ENCODE measurements at places on chromosomes 2 and 18.

DNA sequence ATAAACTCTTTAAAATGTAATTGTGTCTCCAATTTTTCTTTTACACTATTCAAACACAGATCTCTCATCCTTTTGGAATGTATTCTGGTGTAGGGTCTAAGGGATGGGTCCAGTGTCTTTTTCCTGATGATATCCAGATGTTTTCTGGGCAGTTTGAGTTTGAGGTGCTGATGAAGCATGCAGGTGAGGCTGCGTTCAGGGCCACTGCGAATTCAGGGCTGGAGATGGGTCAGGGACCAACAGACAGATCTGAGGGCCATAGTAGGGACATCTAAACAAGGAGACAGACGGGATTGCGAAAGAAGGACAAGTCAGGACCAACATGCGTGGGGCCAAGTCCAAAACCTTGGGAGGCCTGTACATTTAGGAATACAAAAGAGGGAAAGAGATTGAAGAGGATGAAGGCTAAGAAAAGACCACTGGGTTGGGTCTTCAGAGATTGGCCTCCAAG, 70.2 kb downstream of the ACAA2 start:
- no peak overlapping the region for H3K27ac ChIP-seq
- no peaks in the 10 kb centered on the region for H3K36me3 ChIP-seq
- H3K4me1 ChIP-seq = no peaks in the 10 kb centered on the region
- DNase-seq = no peak

DNA sequence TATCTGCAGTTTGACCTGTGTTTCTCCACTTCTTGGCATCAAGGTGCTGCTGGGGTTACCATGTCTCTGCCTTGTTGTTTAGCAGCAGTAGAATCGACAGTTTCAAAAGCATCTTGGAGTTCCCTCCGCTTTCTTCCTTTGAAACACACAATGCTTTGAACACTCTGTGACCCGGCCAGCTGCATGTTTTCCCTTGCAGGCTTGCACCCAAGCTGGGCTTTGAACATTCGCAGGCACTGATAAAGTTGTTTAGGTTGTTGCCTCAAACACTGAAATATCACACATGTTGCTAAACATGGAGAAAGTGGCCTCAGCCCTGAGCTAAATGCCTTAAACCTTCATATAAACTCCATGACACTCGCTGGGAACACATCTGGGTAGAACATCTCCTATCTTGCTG, 251.7 kb downstream of the TSN start:
- H3K27me3 ChIP-seq = peaks cover 5% of the 10 kb centered on the region
- no peak for DNase-seq
- H3K4me3 ChIP-seq = no peak overlapping the region
- H3K36me3 ChIP-seq = no peaks in the 10 kb centered on the region
- no peak overlapping the region for H3K27ac ChIP-seq

GRCh38 chr18:70459731-70460130, 170.9 kb downstream of the SOCS6 start:
- H3K36me3 ChIP-seq = no peaks in the 10 kb centered on the region
- DNase-seq = no peak
- H3K4me1 ChIP-seq = peaks cover 8% of the 10 kb centered on the region
- no peak overlapping the region for H3K4me3 ChIP-seq

DNA sequence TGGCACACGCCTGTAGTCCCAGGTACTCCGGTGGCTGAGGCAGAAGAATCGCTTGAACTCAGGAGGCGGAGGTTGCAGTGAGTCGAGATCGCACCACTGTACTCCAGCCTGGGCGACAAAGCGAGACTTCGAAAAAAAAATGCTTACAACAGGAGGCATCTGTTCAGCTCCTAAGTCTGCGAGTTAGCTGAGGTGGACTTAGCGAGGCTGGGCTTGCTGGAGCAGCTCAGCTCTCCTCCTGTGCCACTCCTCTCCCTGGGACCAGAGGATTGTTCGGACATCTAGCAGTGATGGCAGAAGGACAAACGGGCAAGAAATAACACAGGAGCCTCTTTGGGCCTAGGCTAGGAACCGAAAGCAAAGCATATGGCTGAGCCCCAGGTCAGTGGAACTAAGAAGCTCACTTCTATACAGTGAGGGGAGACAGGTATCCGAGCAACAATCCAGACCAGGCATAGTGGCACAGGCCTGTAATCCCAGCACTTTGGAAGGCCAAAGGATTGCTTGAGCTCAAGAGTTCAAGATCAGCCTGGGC, 260.1 kb downstream of the GLI2 start:
- no peak for DNase-seq
- no peak overlapping the region for H3K27ac ChIP-seq
- no peak overlapping the region for H3K4me3 ChIP-seq
- H3K27me3 ChIP-seq = no peaks in the 10 kb centered on the region
- no peaks in the 10 kb centered on the region for H3K4me1 ChIP-seq

- H3K27me3 ChIP-seq = no peaks in the 10 kb centered on the region
- peak; percentile 35 for DNase-seq
- H3K4me1 ChIP-seq = no peaks in the 10 kb centered on the region
- no peaks in the 10 kb centered on the region for H3K36me3 ChIP-seq
Observed at GRCh38 chr2:208466151-208466919, 59.7 kb downstream of the PTH2R start.

GRCh38 chr18:50857694-50858093, 21.2 kb upstream of the ME2 start:
- peaks cover 6% of the 10 kb centered on the region for H3K4me1 ChIP-seq
- no peaks in the 10 kb centered on the region for H3K36me3 ChIP-seq
- no peak for DNase-seq

GRCh38 chr2:11179196-11179595, 23.9 kb downstream of the SLC66A3 start:
- H3K27ac ChIP-seq = no peak overlapping the region
- peaks cover 3% of the 10 kb centered on the region for H3K36me3 ChIP-seq
- no peak overlapping the region for H3K4me3 ChIP-seq
- no peak for DNase-seq
- peaks cover 12% of the 10 kb centered on the region for H3K4me1 ChIP-seq

DNA sequence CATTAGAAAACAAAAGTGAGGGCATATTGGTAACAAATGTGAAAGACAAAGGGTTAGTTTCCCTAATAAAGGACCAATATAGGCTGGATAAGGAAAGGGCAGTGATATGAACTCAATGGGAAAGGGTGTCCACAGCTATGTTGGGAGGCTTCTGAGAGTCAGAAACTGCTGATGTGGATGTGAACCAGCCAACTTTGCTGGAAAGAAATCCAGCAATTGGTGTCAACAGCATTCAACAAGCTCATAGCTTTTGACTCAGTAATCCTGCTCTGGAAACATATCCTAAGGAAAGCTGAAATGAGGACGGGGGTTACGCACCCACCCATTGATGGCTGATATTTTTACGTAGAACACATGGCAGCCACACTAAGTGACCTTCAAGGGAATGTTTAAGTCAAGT, 63.7 kb downstream of the ARL4C start:
- no peak for DNase-seq
- H3K27me3 ChIP-seq = no peaks in the 10 kb centered on the region
- H3K4me1 ChIP-seq = peaks cover 54% of the 10 kb centered on the region
- no peak overlapping the region for H3K27ac ChIP-seq
- H3K4me3 ChIP-seq = no peak overlapping the region

DNA sequence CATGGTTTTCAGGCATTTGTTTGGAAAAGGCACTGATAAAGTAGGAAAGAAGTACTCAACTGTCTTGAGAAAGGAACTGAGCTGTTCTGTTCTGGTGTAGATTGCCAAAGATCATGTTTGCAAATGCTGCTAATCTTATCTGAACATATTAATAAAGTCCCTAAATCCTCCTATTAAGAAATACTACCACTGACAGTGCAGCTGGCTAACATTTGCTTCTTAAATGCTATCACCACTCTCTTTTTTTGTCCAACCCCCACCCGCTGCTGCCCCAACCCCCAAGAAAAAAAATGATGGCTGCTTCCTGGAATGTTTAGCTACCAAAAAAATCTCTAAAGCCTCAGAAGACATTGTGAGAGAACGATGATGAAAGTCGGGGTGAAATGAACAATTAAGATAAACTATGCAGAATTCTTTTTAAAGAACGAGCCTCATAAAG, 130.7 kb downstream of the CCBE1 start:
- H3K27me3 ChIP-seq = peaks cover 2% of the 10 kb centered on the region
- H3K4me3 ChIP-seq = no peak overlapping the region
- DNase-seq = no peak
- H3K4me1 ChIP-seq = no peaks in the 10 kb centered on the region

Data from activated CD8-positive, alpha-beta T cell treated with anti-CD3 and anti-CD28 coated beads, Interleukin-2, amount 10 ng/mL, durations not matched to agents 7 days and 5 days (primary cell).